ENCODE measurements at places on chromosomes 16 and 17.

DNA sequence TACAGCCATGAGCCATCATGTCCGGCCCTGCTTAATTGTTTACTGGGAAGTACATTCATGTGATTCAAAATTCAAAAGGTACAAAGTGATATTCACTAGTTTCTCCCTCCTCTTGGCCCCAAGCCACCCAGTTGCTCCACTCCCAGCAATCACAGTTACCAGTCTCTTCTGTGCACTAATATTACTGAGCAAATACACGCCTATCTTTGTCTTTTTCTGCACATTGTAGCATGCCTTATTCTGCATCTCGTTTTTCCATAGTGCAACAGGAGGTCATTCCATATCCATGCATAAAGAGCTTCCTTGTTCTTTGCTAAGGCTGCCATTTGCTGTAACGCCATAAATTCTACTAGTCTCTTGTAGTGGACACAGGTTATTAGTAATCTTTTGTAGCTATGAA lies 2.2 kb upstream of the ALOX15 start:
- no peak for DNase-seq

DNA sequence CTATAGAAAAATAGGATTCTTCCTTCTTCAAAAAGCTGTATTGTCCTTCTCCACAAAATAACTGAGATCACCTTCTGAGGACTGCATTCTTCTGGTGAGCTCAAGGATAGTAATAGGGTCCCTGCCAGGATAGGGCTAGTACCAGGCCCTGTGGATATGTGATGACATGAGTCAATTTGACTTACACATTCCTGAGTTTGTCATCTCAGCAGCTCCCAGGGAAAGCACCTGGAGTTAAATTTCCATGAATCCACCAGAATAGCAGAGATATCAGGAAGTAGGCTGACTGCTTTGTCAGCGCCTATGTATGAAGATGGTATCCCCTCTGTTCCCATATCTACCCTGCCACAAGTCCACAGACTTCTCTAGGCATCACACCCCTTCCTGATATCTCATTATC lies 225.8 kb downstream of the PMP22 start:
- DNase-seq = no peak

DNA sequence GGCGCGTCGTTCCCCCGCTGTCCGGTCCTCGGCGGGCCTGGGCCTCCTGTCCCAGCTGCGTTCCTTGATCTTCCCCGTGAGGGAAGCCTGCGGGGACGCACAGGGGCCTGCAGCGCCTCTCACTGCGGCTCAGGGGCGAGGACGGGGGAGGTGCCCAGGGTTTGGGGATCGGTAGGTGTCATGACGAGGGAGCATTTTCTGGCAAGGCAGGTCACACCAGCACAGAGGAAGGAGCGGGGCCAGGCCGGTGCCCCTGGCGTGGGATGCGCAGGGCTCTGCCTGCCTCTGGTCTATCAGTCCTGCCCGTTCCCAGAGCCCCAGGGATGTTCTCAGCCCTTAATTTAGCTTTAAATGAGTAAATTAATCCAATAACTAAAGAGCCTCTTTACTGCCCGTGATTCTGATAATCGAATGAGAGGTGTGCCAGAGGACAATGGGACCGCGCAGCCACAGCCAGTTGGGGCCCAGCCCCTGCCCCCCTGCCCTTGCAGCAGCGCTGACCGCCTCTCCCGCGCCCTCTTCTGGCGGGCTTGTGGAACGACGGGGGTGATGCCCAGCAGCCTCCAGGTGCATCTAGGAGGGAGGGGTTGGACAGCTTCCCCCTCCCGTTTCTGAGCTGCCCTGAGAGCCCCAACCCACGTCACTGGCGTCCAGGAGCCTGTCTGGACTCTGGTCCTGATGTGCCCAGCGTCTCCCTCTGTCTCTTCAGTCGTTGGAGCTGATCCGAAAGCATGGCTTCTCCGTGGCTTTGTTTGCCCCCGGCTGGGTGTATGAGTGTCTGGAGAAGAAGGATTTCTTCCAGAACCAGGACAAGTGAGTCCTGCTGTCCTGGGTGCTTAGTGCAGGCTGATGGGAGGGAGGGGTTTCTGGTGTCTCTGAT lies 7.9 kb downstream of the ENGASE start:
- peak; percentile 50 for DNase-seq

- DNase-seq = no peak
Observed at GRCh38 chr17:40459636-40460603, 16.7 kb downstream of the IGFBP4 start.

GRCh38 chr16:31508706-31509195 lies 560 bp upstream of the RUSF1 start:
- no peak for DNase-seq

DNA sequence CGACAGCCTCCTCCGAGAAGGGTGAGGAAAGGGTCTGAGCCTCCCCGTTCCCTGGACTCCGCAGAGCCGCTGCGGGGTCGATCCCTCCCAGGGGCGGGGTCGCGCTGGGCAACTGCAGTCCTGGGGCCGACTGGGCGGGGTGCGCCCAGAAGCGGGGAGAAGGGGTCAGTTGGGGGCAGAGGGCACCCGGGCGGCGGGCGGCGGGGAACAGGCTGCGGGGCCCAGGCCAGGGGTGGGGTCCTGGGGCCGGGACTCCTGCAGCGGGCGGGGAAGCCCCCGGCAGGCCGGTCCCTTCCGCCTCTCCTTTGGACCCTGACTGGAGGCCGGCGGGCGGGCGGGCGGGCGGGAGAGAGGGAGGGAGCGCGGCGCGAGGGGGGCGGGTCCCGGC lies 352 bp downstream of the GGNBP2 start:
- no peak for DNase-seq

DNA sequence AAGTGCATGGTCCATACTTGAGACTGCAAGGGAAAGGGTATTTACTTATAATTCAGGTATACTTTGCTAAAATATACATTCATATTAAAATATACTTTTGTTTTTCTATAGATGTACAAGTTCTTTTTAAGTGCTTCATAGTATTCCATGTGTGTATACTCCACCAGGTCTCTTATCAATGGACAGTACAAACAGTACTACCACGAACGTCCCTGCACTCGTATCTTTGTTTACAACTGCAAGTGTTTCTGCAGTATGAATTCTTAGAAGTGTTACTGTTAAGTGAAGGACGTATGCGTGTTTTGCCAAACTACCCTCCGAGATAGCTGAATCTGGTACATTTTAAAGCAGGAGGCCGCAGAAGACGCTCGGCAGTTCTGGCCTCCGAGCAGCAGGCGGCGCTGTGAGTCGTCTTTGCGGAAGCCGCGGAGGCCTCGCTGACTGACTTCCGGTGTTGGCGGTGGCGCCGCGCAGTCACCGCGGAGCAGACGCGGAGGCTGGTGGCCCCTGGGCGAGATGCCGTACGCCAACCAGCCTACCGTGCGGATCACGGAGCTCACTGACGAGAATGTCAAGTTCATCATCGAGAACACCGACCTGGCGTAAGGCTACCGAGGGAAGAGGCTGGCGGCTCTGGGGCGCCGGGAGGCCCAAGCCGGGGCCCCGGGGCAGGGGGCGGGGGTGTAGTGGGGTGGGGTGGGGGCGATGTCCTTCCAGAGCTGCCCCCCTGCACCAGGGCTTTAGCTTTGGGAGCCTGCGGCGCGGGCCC lies at the start of gene POLR2C:
Gene POLR2C (plus strand): TSS at position 471 of the 769 bp plus-strand sequence. CDS start 46 bp downstream, at position 517.
- peak; percentile 96 for DNase-seq

- no peak for DNase-seq
Observed at GRCh38 chr16:52529226-52529625, 17.7 kb downstream of the TOX3 start.

- DNase-seq = no peak
Observed at GRCh38 chr17:57375770-57376225, 119.5 kb downstream of the MSI2 start.

DNA sequence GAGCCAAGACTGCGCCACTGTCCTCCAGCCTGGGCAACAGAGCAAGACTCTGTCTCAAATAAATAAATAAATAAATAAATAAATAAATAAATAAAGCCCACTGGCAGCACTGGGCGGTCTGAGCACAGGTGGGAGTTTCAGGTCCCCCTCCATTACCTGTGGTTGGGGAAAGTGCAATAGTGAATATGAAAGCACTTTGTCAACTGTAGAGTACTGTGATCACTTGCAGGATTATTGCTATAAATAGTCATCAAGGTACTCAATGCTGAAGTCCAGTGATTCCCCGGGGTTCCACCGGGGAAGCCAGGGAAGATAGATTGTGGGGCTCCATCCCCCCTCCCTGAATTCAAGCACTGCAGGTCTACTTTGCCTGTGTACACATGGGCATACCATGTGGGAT lies 42.7 kb upstream of the CPNE2 start:
- no peak for DNase-seq

GRCh38 chr16:49621241-49622083 lies 234.4 kb downstream of the ZNF423 start:
- DNase-seq = no peak

DNA sequence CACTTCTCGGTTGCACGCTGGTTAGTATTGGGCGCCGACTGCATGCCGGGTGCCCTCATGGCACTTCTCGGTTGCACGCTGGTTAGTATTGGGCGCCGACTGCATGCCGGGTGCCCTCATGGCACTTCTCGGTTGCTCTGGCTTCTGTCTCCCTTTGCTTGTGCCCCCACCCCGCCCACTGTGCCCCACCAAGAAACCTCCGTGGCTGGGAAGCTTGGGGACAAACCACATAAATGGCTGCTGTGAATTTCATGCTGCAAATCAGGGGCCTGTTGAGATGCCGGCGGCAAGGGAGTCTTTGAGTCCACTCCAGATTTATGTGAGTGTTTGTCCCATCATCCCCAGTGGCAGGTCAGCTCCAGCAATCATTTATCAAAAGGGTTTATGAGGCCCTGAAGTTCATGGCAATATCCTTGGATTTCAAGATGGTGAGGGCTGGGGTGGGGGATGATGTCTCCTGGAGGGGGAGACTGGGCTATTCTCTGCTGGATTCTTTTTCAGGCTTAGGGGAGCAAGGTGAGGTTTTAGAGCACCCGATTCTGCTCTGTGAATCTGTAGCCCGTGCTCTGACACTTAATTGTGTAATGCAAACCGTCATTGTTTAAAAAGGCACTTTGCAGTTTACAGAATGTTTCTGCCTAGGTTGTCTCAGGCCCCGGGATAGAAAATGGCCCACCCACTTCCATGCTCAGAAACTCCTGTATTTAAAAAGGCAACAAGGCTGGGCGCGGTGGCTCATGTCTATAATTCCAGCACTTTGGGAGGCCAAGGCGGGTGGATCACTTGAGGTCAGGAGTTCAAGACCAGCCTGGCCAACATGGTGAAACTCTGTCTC lies 51.2 kb upstream of the CIBAR2 start:
- no peak for DNase-seq

DNA sequence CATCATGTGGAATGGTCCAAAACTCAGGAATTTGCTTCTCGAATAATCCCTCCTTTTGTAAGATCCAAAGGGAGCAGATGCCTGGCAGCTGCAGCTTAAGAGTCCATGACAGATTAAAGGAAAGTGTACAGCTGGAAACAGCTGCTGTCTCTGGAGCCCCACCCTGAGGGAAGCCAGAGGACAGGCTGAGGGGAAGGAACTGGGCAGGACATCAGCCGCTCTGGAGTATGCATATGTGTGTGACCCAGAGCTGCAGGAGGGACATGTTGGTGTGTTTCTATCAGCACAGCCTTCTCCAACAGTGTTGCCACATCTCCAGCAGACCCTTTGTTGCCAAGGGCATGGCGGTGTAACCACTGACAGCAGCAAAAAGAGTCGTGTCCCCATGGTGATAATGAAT lies 46.2 kb downstream of the CYB561 start:
- no peak for DNase-seq

- no peak for DNase-seq
Observed at GRCh38 chr17:80765241-80765961, 220.8 kb downstream of the RPTOR start.

GRCh38 chr17:4444782-4445473 lies 11.2 kb downstream of the SPNS3 start:
- DNase-seq = no peak

DNA sequence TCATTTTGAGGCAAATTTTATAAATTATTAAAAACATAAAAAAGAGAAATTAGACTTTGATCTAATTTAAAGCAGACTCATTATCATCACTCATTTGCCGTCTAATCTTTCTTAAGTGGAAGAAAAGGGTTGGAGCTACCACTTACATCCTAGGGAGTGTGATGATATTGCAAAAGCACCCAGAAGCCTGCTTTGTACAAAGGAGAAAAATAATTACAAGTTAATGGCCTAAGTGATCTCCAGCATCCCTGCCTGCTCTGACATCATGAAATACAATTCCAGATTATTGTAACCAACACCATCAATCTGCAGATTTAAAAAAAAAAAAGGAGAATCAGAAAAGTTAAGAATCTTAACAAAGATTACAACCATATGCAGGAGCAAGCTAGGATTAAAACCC lies 260.2 kb downstream of the GRIN2A start:
- no peak for DNase-seq

DNA sequence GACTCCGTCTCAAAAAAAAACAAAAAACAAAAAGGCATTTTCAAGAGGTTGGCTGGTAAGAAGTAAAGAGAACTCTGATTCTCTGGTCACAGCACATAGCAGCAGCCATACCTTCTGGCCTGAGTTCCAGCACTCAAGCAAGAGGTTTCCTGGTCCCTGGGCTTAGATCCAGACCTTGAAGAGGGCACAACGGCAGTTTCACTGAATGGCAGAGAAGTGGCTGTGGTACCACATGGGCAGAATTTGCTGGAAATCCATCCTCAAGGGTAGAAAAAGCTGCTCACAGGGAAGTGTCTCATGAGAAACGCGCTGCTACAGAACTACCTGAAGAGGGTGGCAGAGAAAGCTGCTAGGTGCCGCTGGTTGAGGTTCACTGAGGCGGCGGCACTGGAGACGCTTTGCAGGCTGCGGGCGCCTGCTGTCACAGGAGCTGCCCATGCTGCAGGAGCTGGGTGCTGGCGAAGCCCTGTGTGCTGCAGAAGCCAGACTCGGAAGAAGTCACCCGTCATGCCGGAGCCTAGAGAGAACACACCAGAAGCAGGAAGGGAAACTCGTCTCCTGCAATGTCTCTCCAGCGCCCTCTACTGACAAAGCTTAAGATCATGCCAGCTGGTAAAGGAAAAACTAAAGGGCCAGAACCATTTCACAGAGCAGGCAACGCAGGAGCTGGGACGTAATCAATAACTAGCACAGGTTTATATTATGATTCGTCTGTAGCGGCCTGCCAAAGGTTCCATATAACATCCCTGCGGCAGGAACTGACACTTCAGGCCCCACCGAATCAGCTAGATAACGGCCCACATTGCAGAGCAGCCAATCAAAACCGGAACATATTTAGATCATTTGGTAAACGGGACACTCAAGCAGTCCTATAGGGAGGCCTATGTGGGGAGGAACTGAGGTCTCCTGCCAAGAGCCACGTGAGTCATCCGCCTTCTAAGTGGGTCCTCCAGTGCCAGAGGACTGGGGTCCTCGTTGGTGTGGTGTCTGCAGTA lies 5.4 kb upstream of the ZNF213 start:
- peak; percentile 69 for DNase-seq

- no peak for DNase-seq
Observed at GRCh38 chr17:42155614-42156045, 841 bp upstream of the RAB5C start.

GRCh38 chr16:64138006-64138405 lies 983.9 kb downstream of the CDH11 start:
- no peak for DNase-seq
